ENCODE measurements at places on chromosomes 4 and X.

DNA sequence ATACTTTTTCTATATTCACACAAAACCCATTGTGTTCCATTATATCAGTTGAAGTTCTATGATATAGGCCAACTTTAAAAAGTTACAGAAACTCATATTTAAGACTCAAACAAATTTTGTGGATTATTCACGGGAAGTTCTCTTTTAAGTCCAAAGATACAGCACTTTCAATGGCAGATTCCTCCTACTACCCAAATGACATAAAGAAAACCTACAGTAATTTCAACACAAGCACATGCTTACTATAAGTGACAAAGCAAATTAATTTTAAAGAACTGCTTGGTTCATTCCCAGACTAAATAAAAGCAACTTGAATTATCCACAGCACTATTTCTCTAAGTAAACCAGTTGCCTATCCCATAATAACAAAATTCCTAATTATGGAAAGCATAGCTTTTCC is 4.1 kb downstream of the PPA2 start:
- no peak for DNase-seq

DNA sequence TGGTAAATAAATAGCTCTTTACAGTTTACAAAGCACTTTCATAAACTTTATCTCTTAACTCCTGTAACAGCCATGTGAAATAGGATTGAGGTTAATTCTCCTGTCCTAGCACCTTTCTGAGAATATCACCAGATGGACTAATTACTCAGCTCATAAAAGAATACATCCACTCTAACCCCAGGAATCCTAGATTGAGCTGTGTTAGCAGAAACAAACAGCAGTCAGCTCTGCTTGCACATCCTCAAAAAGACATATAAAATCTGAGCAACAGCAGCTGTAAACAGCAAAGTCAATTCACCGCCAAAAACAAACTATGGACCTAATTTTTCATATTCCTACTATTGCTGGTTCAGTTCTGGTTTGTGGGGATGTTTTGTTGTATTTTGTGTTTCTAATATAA is 182.8 kb downstream of the QDPR start:
- no peak for DNase-seq

- DNase-seq, result no peak
These were observed 233.4 kb upstream of the S100G start for GRCh38 chrX:16416588-16416987.

GRCh38 chr4:62193761-62194160 is 993.6 kb downstream of the ADGRL3 start:
- no peak for DNase-seq
